ENCODE measurements at places on chromosomes 5 and 9.

DNA sequence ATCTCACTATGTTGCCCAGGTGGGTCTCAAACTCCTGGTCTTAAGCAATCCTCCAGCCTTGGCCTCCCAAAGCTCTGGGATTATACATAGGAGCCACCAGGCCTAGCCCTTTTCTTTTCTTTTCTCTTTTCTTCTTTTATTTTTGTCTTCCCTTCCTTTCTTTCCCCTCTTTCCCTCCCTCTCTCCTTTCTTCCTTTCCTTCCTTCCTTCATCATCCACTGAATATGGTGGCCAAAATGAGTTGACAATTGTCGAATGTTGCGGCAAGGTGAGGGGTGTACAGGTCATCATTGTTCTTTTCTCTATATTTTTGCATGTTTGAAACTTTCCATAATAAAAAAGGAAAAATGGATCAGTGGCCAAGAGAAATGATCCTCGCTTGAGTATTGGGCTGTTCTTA, 32.1 kb upstream of the BASP1 start:
- no peak for DNase-seq

- no peak for DNase-seq
Measured at GRCh38 chr9:89372230-89372816, 54.0 kb downstream of the SECISBP2 start.

DNA sequence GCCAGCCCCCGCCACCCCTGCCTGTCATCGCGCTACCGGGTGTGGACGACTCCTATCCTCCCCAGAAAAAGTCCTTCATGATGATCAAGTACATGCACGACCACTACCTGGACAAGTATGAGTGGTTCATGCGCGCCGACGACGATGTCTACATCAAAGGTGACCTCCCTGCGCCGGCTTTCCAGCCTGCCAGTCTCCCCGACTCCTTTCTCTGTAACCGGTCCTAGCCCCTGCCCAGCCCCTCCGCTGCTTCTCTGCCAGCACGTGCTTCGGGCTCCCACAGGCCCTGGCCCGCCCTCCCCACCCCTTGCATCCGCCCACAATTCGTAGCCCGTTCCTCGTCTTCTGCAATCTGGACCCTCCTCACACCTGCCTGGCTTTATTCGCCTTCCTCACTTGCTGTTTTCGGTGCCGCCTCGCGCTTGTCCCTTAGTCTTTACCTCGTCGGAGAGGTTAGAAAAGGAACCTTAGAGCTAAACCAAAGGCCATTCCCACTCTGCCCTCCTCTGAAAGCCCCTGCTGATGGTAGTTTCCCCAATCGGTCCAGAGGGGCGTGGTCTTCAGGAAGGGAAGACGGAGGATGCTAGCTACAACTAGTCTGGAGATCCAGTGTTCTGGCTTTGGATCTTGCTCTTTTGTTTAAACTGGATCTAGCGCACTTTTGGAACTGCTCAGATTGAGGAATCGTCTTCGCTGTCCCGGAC, 1.4 kb downstream of the CHSY3 start:
- no peak for DNase-seq

- DNase-seq, result no peak
Measured at GRCh38 chr5:181182651-181183050, 22.3 kb downstream of the TRIM7 start.

DNA sequence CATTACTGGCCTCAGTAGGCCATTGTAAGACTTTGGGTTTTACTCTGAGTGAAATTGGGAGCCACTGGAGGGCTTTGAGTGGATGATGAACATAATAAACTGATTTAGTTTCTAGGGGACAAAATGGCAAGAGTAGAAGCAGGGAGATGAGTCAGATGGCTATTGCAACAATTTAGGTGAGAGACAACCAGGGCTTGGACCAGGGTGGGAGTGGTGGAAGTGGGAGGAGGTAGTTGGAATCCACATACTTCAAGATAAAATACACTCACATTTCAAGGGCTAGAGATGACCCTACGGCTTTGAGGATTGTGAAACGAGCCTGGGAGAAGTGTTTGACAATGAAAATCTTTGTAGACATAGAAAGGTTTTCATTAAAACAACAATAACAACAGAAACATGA, 136.3 kb downstream of the ACTBL2 start:
- no peak for DNase-seq

DNA sequence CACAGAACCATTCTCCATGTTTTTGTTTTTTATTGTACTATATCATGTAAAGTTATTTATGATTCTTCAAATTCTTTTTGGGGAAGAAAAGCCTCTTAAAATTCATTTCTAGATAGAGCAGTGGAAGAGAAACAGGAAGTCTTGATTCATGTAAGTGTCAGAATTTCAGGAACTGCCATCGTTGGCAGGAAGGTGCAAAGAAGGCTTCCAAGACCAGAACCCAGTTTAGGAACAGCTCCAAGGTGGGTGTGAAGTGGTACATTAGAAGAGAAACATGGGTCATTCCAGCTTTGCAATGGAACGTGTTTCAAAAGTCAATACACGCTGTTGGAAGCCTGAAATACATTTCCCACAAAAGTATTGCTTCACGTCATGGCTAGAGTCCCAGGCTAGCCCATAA, 14.8 kb downstream of the SAXO1 start:
- no peak for DNase-seq

DNA sequence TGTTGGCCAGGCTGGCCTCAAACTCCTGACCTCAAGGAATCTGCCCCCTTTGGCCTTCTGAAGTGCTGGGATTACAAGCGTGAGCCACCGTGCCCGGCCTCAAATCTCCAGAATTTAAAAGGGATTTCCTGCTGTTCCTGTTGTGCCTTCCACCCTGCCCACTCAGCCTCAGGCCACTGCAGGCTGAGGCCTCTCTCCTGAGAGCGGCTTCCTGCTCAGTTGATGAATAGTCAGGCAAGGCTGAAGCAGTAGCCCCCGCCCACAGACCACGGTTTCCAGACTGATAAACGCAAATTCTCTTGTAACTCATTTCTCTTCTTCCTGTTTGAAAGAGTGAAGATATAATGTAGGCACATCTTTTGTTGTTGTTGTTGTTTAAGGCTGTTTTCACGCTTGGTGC, 127.0 kb upstream of the PLCXD3 start:
- DNase-seq, result no peak

GRCh38 chr5:84480873-84481637, 96.4 kb upstream of the EDIL3 start:
- no peak for DNase-seq

Measured in activated naive CD8-positive, alpha-beta T cell treated with anti-CD3 and anti-CD28 coated beads, Interleukin-2, amount 50 U/mL, for 16 hours (primary cell).